GM12878 (cell line): ENCODE measurements at places on chromosomes 12 and 14. TPM values are rescaled to one million over a fixed set of nuclear protein-coding genes. Genes with fewer than 3 reads are reported as not detected.

The RAD51AP1 gene
- total RNA-seq = 29.7 and 31.9 TPM in 2 replicates

The BDKRB1 gene
- total RNA-seq = 0.21 TPM in 1 of 2 replicates, not detected in the other

The ZCRB1 gene
- total RNA-seq = 58.4 and 65.4 TPM in 2 replicates

The TSHR gene
- total RNA-seq = not detected in 2 replicates

The ESRRB gene
- total RNA-seq = 0.18 TPM in 1 of 2 replicates, not detected in the other

The PTPN21 gene
- 0.08 and 0.23 TPM in 2 replicates for total RNA-seq

The TMEM132C gene
- total RNA-seq = not detected in 2 replicates

The RPS6KA5 gene
- 4.6 and 4.8 TPM in 2 replicates for total RNA-seq

The ASB2 gene
- 40.0 and 40.4 TPM in 2 replicates for total RNA-seq

The VWF gene
- 0.23 and 0.53 TPM in 2 replicates for total RNA-seq

The GLT8D2 gene
- total RNA-seq = 0.13 and 0.41 TPM in 2 replicates

The RTL1 gene
- total RNA-seq = not detected in 2 replicates
